T-helper 1 cell treated with Interleukin-12 subunit alpha and Interleukin-12 subunit beta and Interleukin-4 antibody, amounts not matched to agents 30 ng/mL and 1 ng/mL, for 36 hours (primary cell): ENCODE measurements at places on chromosomes 4 and X. TPM values are rescaled to one million over a fixed set of nuclear protein-coding genes. Genes with fewer than 3 reads are reported as not detected.

IL13RA2 gene
- not detected in 2 replicates for total RNA-seq

NSUN7 gene
- 0.66 and 0.83 TPM in 2 replicates for total RNA-seq

CXCL11 gene
- 0.12 and 0.46 TPM in 2 replicates for total RNA-seq

SSX4B gene
- not detected in 2 replicates for total RNA-seq

SH3D19 gene
- not detected in 2 replicates for total RNA-seq

AMMECR1 gene
- total RNA-seq: 11.1 and 11.7 TPM in 2 replicates

NWD2 gene
- total RNA-seq: not detected in 2 replicates

FGF5 gene
- not detected in 2 replicates for total RNA-seq

TMSB15A gene
- total RNA-seq: 0.54 TPM in 1 of 2 replicates, not detected in the other

NEUROG2 gene
- not detected in 2 replicates for total RNA-seq

GRPR gene
- not detected in 2 replicates for total RNA-seq

GRID2 gene
- not detected in 2 replicates for total RNA-seq

TMEM154 gene
- 33.0 and 39.4 TPM in 2 replicates for total RNA-seq

PCYT1B gene
- total RNA-seq: 0.10 and 0.20 TPM in 2 replicates

GABRG1 gene
- not detected in 2 replicates for total RNA-seq

ANXA10 gene
- not detected in 2 replicates for total RNA-seq

HTR2C gene
- total RNA-seq: not detected in 2 replicates

CCSER1 gene
- not detected in 2 replicates for total RNA-seq

PPBP gene
- not detected in 2 replicates for total RNA-seq

ZNF41 gene
- total RNA-seq: 10.9 and 14.5 TPM in 2 replicates

SCARB2 gene
- total RNA-seq: 9.4 and 11.2 TPM in 2 replicates

TREX2 gene
- 2.3 and 2.4 TPM in 2 replicates for total RNA-seq

VEGFC gene
- not detected in 2 replicates for total RNA-seq

MED14 gene
- 37.9 and 41.6 TPM in 2 replicates for total RNA-seq

CYLC1 gene
- not detected in 2 replicates for total RNA-seq

AVPR2 gene
- not detected in 2 replicates for total RNA-seq

ZC4H2 gene
- total RNA-seq: 12.1 and 14.9 TPM in 2 replicates
